ENCODE measurements at places on chromosomes 4 and X.

DNA sequence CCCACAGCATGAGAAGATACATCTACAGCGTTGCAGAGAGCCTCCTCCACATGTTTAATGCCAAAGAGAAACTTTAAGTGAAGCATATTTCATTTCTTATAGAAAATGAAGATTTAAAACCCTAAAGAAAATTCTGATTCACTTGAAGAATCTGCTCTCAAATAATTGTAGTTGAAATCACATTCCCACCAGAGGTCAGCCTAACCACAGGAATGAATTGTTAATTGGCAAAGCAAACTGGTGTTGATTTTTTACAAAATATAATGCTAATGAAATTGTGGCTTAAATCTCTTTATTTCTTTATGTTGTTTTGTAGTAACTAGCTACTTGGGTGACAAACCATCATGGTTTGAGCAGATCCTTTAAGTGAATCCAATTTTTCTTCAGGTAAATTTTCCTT is 31.1 kb upstream of the WDR17 start:
- no peak for DNase-seq

GRCh38 chr4:165738571-165738970 is 134.5 kb upstream of the TLL1 start:
- no peak for DNase-seq

DNA sequence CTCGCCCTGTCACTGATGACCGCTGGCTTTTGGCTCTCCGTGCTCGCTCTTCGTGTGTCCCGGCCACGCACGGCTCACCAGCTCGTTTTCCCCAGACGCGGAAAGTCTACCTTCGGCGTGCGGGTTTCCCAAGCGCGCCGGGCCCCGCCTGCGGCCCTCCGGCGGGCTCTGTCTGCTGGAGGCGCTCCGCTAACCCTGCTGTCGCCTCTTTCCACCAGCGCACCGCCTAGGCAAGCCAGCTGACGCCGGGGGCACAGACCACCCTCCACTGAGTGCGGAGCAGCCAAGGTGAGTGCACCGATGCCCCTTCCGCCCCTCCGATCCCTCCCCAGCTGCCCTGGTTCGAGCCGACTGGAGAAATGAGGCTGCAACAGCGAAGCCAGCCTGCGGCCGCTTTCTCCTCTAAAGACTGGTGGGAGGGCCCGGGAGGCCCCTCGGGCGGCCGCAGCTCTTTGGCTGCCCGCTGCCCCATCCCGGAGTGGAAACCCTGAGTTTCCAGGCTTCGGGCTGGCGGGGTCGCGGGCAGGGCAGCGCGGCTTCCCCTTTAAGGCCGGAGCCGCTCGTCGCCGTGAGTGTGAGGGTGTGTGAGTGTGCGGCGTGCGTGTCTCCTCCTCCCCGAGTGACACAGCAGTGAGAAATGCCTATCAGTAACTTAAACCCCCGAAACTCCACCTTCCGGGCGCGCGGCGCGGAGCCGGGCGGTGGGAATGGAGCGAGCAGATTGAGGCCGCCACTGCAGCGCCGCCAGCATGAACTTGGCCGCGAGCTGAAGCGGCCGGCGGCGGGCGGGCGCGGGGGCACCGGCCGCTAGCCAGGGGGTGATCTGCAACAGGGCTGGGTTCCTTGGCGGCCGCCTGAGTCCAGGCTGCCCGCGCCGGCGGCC is at the start of gene MAMLD1:
TSS of gene MAMLD1 (plus strand) at position 719 of the 883 bp plus-strand sequence. CDS start 82,200 bp downstream, outside the sequence.
- DNase-seq: peak; percentile 58

GRCh38 chr4:101306764-101307615 is 40.3 kb downstream of the PPP3CA start:
- DNase-seq: no peak

- DNase-seq: no peak
Observed at GRCh38 chrX:155070663-155070974, 317 bp downstream of the CMC4 start.

DNA sequence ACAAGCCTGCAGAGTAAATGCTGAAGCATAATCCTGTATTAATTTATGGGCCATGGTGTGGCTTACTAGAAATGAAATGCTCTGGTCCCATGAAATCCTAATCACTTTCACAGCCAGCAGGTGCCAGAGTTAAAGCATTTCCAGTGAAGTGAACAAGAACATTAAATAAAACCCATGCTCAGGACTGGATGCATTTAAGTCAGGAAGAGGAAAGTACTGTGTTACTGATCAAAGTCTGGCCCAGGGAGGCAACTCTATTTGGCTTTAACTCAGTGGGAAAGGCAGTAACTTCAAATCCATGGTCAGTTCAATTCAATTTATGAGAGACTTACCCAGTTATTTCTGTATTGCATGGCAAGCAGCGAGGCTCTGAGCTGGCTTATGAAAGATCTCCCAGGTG is 29.2 kb downstream of the AGA start:
- DNase-seq: no peak

GRCh38 chr4:172042714-172043114 is 229.5 kb downstream of the GALNTL6 start:
- no peak for DNase-seq

DNA sequence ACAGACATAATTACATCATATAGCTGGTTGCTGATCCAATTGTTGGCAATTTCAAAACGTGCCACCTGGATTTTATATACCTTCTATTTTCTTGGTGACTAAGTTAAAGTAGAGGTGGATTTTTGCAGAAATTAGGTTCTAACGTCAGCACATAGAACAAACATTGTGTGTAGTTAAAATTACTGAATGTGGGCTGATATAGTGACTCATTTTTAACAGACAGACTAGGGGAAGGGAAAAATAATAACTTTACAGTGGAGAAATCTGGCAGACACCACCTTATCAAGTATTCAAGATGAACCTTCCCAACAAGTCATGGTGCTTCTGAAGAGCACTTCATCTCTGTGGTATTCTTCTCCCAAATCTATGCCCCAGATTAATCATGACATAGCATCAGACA is 134.5 kb downstream of the UCHL1 start:
- no peak for DNase-seq

DNA sequence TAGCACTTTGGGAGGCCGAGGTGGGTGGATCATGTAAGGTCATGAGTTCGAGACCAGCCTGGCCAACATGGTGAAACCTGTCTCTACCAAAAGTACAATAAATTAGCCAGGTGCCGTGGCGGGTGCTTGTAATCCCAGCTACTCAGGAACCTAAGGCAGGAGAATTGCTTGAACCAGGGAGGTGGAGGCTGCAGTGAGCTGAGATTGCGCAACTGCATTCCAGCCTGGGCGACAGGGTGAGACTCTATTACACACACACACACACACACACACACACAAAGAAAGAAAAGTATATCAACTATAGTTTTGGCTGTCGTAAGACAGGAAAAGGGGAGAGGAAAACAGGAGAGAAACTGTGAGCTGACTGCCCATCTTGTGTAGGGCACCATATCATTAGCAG is 171.7 kb downstream of the ADAMTS3 start:
- DNase-seq: peak; percentile 10

- no peak for DNase-seq
Observed at GRCh38 chr4:100870940-100871772, 353.3 kb upstream of the EMCN start.

- no peak for DNase-seq
Observed at GRCh38 chrX:123357941-123358340, 173.9 kb downstream of the GRIA3 start.

GRCh38 chrX:69082753-69083150 is 82.5 kb downstream of the PJA1 start:
- no peak for DNase-seq

DNA sequence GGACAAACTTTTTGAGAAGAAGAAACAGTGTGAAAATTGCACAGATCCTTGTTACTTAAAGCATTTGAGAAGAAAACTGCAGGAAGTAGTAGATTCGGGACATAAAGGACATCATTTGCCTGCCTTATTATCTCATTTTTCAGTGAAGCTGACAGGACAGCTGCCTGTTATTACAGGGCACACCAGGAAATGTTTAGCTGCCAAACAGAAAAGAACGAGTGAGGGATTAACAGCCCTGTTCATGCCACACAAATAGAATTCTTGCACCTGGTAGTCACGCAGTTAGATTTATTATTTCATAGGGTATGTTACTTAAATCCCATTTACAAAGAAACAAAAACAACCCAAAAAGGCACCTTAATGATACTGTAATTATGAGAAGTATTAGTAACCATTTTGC is 100.6 kb downstream of the CHIC2 start:
- no peak for DNase-seq

- no peak for DNase-seq
Observed at GRCh38 chrX:17697191-17697590, 40.1 kb upstream of the SCML1 start.

GRCh38 chr4:73721909-73722308 is 18.5 kb upstream of the CXCL8 start:
- no peak for DNase-seq

GRCh38 chr4:616911-617643 is 8.3 kb upstream of the PDE6B start:
- DNase-seq: no peak

- no peak for DNase-seq
Observed at GRCh38 chr4:39037491-39037825, 5.2 kb upstream of the TMEM156 start.

GRCh38 chr4:16231570-16232245 is 5.4 kb upstream of the TAPT1 start:
- DNase-seq: no peak

- DNase-seq: peak; percentile 94
Observed at GRCh38 chr4:184384056-184384809, 90.1 kb downstream of the IRF2 start.

DNA sequence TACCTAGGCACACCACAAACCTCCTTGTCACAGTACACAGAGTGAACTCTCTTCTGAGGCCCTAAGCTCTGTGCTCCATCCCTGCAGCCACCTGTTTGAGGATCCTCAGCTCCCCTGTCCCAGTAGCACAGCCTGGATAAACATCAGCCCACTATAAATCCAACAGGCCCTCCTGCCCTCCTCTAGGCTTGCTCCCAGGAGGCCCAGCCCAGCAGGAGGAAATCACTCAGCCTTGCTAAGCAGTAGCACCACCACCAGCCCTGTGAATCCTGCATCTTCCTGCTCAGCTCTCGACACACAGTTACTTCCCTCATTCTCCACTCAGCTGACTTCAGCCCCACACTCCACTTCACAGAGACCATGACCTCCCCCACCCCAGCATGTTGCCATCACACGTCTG is 273.9 kb downstream of the BCOR start:
- DNase-seq: no peak

DNA sequence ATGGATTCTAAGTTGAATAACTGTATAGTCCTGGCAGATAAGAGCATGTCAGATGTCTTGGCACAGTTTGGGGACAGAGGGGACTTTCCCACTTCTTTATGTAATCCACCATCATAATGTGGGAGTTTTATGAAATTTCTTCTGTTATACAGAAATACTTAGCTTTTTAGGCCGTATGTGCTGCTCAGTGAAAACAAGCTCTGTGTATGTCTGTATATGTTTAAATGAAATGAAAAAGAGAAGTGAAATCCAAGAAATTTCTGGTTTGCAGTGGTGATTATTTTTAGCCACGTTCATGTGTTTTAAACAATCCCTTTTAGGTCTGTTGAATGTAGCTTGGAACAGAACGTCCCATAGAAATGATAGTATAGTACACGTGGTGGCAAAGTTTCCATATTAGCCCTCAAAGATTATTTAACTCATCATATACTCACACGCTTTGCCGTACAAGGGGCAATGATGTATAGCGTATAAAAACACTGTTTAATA is 41.0 kb downstream of the GAB1 start:
- no peak for DNase-seq

DNA sequence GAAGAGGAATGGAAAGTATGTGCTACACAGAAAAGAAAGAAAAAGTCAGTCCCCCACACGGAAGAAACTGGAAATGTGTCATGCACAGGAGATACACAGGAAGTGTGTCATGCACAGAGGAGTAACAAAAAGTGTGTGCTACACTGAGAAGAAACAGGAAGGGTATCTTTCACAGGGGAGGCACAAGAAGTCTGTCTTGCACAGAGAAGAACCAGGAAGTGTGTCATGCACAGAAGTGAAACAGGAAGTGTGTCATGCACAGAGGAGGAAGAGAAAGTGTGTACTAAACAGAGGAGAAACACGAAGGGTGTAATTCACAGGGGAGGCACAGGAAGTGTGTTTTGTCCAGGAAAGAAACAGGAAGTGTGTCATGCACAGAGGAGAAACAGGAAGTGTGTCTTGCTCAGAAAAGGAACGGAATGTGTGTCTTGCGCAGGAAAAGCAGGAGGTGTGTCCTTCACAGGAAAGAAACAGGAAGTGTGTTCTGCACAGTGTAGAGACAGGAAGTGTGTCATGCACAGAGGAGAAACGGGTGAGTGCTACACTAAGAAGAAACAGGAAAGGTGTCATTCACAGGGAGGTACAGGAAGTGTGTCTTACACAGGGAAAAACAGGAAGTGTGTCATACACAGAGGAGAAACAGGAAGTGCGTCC is 527.2 kb upstream of the PRKX start:
- DNase-seq: no peak

DNA sequence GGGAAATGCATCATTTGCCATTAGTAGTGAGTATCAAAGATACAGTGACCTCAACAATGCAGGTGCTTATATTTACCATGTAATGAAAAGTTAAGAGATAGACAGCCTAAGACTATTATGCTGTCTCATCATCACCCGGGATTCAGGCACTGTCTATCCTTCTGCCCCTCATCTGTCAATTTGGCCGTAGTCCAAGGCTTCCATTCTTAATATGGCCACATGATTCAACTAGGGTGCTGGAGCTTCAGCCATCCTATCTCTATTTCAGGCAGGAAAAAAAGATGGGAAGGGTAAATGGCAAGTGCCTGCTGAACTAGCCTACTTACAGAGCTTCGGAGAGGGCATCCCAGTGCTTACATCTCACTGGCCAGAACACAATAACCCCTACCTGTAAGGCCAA is 196.7 kb upstream of the LNX1 start:
- no peak for DNase-seq

DNA sequence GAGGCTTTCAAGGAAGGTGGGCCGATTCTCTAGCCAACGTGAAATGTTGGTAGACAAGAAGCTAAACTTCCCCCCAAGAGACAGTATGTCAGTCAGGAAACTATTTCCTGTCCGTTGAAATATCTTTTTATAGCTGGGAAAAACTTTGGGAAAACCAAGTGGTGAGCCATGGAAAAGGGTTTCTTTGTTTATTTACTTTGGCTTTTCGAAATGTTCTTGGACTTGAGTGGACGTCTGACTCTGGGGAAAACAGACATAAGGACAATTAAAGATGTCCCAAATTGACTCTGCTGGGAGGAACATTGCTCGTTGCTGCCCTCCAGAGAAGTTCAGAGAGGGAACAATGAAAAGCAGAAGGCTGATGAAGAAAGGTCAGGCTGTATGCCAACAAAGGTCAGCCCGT is 295.4 kb downstream of the RAPGEF2 start:
- DNase-seq: no peak

GRCh38 chr4:82247629-82248028 is 126.2 kb downstream of the HNRNPD start:
- no peak for DNase-seq

DNA sequence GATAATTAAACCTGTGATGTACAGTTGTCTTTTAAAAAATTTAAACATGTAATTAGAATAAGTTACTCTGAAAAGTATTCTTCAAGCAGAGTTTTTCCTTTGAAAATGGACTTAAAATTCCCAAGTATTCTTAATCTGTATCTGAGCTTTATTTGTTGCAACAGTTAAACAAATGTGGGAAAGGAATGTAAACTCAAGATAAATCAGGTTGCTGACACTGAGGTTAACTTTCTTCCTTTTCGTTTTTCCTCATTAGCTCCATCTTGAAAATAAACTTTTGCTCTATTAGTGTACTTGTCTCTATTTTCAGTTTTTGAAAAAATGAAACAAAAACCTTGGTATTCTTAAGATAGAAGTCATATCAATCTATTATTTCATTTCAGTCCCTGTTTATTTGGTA is 144.5 kb upstream of the BMPR1B start:
- DNase-seq: no peak

- no peak for DNase-seq
Observed at GRCh38 chrX:100768679-100769338, 36.9 kb upstream of the SYTL4 start.

GRCh38 chr4:35229021-35229420 is 1015.3 kb downstream of the ARAP2 start:
- no peak for DNase-seq

All from skeletal muscle cell (primary cell).